Stimulated activated CD4-positive, alpha-beta T cell treated with anti-CD3 and anti-CD28 coated beads, Interleukin-12 subunit alpha, Interleukin-12 subunit beta, amount 100 ng/mL, for 24 hours (primary cell): ENCODE measurements at places on chromosomes 11 and 22.

DNA sequence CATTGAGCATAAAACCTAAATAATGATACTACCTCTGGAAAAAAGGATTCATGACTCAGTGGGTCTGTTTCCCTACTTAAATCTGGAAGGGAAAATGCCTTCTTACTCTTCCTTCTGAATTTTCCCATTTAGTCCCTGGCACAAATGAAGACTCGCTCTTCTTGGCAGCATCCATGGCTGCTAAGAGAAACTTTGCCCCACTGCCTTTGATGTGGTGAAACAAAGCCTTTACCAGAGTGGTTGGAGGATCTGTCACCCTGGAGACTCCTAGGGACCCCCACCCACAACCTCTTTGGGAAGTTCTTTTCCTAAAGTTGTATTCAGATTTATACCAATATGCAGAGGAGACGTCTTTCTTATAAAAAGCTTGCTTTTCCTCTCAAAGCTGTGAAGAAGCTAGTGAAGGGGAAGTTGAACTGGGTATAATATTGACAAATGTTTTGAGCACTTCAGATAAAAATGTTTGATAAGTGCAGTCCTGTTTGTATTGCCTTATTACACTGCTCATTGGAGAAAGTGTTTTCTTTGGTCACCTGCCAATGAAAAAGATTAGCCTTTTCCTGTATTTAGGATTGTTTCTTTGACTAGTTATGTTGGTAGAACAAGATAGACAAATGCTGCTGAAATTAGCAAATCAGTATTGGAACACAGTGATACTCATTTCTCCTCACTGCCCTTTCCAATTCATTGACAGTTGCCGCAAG is 77.3 kb downstream of the ARFGAP2 start:
- DNase-seq, result no peak

DNA sequence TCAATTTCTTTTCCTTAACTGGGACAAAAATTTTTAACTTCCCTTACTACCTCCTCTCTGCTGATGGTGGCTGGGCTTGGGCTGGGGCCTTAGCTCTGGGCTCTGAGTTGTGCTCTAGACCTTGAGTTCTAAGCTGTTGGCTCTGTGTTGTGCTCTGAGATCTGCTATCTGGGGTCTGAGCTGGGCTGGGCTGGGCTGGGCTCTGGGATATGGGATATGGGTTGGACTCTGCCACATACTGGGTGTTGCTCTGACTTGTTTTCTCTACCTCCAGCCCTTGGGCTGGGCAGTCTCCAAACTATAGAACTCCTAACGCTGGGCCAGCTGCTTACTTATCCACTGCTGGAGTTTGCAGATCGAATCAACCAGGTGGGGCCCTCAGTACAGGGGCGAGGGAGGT is 41.9 kb downstream of the DNHD1 start:
- DNase-seq, result no peak

- DNase-seq, result no peak
These were observed 10.9 kb downstream of the MS4A6A start for GRCh38 chr11:60172011-60172410.

- DNase-seq, result no peak
These were observed 18.5 kb downstream of the GRK3 start for GRCh38 chr22:25582946-25583345.

DNA sequence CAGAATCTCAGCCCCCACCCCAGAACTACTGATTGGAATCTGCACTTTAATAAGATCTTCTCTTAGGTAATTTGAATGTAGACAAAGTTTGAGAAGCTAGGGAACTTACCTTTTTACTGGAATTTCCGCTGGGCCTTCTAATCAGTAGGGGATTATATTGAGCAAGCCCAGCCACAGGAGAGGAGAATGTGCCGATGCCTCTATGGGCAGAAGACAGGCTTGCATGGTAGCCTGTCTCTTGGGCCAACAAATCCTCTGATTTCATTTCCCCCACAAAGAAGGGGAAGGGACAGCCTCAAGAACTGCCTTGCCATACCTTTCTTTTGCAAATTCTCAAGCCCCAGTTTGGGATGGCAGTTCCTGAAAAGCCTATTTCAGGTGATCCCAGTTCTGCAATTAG is 163.4 kb upstream of the BDNF start:
- no peak for DNase-seq

GRCh38 chr22:31651664-31652063 is 10.4 kb downstream of the PISD start:
- no peak for DNase-seq

DNA sequence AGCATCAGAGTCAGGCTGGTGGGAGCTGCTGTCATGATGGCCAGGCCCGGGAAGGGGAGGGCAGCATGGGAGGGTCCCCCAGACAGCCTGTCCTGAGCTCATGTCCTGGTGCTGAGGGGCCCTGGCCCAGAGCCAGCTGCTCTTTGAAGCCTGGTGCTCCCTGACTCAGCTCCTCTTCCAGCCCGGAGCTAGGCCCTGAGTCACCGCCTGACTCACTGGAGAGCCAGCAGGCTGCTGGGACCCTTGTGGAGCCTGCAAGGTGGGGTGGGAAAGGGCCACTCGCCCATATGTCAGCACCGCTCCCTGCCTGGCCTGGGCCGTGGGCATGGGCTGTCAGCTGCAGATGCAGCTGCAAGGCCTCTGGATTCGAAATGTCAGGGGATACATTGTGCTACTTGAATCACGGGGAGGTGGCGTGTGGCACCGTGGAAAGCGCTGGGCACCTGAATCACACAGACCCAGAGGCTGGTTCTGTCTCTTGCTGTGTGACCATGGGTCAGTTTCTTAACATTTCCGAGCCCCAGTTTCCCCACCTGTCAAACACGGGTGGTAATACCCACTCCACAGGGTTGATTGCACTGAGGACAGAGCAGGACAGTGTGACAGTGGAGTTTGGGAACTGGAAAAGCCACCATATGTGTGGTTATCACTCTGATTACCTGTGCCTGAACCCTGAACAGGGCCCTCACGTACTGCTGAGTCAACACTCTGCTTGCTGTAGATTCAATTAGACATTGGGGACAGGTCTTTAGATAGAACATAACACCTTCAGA is 4.4 kb downstream of the CACNA1I start:
- DNase-seq, result no peak

GRCh38 chr22:43481568-43482317 is 69.9 kb downstream of the MPPED1 start:
- DNase-seq, result no peak

- DNase-seq, result no peak
These were observed 118.5 kb downstream of the KCNQ1OT1 start for GRCh38 chr11:2581151-2581930.

DNA sequence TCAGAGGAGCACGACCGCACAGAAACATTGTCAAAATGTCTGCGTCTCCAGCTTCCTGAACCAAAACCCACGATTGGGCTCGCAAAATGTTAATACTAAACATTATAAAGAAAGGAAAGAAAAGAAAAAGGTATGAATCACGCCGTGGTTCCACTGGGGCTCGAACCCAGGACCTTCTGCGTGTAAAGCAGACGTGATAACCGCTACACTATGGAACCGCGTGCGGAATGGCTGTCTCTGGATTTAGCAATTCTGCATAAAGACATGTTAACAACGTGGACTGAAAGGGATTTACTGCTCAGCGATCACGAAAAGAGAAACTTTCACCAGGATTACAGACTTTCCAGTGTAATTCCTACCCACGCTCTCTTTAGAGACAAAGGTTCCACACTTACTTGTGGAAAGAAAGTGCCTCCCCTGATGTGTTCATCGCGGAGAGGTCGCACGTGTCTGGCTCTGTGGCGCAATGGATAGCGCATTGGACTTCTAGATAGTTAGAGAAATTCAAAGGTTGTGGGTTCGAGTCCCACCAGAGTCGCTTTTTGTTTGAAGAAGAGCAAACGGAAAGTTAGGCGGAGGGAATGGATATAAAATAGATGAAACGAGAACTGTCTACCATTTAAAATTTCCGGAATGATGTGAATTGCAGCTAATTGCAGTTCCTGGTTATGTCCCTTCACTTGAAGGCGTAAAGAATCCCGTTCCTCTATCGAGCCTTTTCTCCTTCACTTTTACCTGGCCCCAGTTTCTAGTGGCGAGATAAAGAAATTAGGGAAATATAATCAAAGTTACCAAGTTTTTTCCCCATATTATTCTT is 39.7 kb downstream of the OR4D9 start:
- DNase-seq, result peak; percentile 75

- DNase-seq, result no peak
These were observed 6.5 kb downstream of the CSNK1E start for GRCh38 chr22:38310518-38311322.

- no peak for DNase-seq
These were observed 479 bp downstream of the MMP3 start for GRCh38 chr11:102842930-102843329.

DNA sequence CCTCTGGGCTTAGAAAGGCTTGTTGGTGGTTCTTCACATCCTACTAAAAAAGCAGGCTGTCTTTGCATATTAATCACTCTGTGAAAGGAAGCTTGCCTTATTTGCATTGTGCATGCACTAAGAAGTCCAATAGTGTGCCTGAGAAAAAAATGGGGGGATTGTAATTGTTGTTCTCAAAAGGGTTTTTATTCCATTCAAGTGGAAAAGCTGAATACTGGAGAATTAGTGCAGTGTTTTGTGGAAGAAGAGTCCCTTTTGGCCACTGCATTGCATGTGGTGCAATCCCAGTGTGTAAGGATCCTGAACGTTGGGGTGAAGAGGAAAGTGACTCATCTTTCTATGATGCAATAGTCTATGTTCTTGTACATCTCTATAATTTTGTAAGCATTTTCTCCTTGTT is 16.5 kb downstream of the NCAM1 start:
- no peak for DNase-seq

DNA sequence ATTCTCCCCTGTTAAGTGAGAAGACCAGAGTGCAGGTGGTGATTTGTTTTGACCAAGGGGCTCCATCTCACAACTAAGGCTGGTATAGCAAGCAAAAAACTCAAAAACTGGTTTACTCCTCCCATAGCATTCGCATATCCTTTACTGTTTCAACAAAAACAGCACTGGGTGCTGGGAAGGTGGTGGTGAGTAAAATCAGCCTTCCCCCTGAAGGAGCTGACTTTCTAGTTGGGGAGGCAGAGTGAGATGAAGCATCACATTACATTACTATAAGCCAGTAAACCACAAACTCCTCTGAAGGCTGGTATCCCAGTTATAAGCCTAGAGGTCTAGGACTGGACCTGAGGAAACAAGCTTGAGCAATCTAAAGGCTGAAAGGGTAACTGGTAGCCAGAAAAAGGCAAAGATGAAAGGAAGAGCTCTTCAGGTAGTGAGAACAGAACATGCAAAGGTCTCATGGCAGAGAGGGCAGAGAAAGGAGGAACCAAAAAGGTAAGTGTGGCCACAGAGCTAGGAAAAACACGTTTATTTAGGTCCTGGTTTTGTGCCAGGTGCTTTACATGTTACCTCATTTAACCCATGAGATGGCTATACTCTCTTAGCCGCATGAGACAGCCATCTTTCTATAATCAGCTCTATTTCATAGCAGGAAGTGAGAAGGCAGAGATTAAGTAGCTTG is 22.3 kb downstream of the TMEM123 start:
- no peak for DNase-seq
